T-cell (primary cell): ENCODE measurements at places on chromosomes 5 and 9. TPM values are rescaled to one million over a fixed set of nuclear protein-coding genes. Genes with fewer than 3 reads are reported as not detected.

Gene RNF183
- not detected for total RNA-seq

Gene CFAP90
- not detected for total RNA-seq

DNA sequence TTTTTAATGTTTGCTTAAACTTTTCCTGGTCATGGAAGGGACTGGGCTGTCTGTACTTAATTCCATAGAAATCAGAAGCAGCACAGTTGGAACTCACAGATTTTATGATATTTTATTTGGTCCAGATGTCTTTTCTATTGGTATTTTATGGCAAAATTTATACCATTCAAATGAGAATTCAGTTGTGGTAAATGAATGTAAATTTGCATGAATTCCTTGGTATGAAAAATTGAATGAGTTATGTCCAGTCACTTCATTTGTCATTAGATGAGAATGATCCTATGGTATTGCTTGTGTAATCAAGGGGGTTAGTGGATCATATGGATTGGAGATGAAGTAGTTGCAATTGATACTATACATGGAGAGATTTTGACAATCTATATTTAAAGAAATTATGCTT is 188.0 kb downstream of the KDM4C start:
- DNase-seq = no peak
- H3K4me3 ChIP-seq = no peak overlapping the region

DNA sequence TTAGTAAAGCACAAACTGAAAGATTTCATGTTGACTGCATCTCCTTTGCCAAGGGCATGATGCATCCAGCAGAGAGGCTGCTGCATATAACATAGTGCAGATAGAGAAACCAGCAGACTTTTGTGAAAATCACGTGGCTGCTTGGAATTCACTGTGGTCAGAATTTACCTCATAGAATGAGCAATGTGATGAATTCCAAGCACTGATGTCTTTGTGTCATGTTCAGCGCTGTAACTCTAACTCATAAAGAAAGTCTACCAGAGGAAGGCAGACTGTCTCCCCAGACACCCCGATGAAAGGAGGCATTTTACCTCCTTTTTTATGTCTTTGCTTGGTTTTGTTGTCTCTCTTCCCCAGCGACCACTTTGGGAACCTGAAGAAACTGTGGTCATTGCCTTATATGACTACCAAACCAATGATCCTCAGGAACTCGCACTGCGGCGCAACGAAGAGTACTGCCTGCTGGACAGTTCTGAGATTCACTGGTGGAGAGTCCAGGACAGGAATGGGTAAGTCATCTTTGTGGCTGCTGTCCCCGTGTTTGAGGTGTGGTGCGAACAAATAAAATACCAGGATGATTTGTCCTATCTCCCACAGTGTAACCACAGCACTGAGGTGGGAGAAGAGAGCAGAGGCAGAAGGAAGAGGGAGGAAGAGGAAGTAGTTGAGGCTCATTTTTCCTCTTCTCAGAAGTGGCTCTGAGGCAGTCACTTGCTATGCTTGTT is 42.0 kb downstream of the ITK start:
- no peak overlapping the region for H3K4me3 ChIP-seq
- H3K27me3 ChIP-seq = no peaks in the 10 kb centered on the region
- peaks cover 81% of the 10 kb centered on the region for H3K4me1 ChIP-seq
- DNase-seq = peak; percentile 46
- H3K36me3 ChIP-seq = peaks cover 14% of the 10 kb centered on the region
- peak overlapping the region; percentile 71 for H3K27ac ChIP-seq
